ENCODE measurements at places on chromosomes 16 and 17.

DNA sequence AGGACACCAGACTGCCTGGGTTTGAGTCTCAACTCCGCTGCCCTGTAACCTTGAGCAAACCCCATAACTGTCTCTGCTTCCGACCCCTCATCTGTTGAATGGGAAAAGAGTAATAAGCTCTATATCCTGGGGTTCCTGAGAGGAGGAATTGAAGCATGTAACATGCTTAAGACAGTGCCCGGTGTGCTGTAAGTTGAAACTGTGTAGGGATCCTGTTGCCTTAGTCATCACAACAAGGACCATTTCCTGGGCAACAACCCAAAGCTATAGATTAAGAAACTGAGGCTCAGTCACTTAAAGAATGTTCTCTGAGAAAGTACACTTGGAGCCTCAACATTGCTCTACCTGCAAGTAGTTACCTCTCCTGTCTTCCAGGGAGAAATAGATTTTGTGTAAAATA is 23.0 kb downstream of the CDH13 start:
- no peak for DNase-seq

DNA sequence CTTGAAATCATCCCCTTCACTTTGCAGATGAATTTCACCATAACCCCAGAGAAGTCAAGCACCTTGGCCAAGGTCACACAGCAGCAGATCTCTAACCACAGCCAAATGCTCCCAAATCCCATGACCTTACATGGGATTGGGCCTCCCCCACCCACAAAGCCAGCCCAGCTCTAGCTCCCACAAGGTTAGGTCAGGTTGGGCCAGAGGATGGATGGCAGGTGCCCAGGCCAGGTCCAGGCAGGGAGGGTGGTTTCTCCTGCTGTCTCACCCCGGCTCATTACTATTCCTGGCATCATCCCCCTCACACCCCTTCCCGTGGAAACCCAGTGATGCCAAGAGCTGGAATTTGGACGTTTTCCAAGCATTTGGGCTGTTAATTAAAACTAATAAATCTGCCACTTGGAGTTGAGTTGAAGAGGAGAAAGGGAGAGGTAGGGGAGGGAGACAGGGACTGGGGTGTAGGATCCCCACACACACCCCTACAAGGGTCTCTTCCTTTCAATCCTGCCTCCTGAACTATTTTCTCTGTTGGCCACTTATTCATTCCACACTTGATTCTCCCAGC is 181.6 kb downstream of the TMEM132E start:
- DNase-seq: no peak

DNA sequence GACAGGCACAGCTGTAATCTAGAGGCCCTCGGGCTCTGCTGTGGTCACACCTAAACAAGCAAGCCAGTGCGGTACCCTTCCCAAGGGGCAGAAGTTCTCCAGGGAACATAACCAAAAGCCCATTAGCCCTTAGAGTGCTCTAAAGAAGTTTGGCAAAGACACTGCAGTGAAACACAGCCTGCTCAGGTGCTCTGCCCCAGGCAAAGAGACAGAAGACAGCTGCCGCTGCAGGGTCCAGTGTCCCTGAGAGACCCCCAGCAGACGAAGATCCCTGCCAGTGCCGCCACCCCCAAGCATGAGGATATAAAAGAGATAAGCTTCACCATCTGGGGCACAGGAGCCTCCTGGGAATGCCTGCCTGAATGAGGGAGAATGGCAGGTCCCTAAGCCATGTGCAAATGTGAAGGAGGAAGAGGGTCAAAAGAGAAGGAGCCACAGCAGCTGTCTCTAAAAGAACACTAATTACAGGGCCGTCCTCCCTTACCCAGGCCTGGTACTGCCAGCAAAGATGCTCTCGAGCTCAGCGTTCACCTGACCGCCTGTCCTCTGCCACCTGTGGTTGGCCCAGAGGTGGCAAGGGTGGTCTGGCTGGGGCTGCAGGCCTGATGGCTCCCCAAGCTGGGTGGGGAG is 29.7 kb downstream of the CUEDC1 start:
- DNase-seq: peak; percentile 94

- DNase-seq: peak; percentile 66
These were observed 178.6 kb downstream of the NTN1 start for GRCh38 chr17:9199571-9200551.

- DNase-seq: no peak
These were observed 2.4 kb downstream of the NDRG4 start for GRCh38 chr16:58502217-58502921.

DNA sequence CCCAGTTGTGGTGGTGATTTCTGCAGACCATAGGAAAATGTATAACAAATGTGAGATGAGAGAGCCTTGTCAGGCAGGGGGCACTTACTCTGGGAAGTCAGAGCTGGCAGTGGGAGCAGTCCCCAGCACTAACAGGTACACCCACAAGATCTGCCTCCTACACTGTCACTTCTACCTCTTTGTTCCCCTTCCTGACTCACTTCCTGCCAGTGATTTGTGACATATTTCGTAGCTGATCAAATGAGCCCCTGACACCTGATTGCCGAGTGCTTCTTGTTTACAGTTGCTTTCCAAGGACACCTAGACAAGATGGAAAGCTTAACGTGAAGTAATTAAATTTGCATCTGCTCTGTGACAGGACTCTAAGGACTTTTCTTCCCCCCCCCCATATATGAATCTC is 40.5 kb downstream of the FTO start:
- no peak for DNase-seq

GRCh38 chr17:7477392-7478275 is 1.8 kb downstream of the ZBTB4 start:
- DNase-seq: peak; percentile 80

GRCh38 chr16:78364556-78364880 is 265.1 kb downstream of the WWOX start:
- peak; percentile 29 for DNase-seq

DNA sequence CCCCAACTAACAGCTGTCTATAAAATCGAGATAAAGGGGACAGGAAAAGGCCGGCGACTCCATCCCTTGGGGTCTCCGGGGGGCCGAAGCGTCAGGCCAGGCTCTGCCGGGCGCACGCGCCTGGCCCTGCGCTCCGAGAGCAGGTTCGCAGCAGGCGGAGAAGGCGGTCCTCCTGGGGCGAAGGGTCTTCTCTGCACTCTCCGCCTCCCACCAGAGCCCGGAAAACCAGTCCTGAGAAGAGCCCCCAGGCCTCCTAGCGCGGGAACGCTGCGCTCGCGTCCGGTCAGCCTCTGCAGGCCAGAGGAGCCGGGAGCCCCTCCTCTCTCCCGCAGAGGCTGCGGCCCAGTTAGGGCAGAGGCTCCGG is 5.1 kb downstream of the FOXF1 start:
- DNase-seq: no peak

DNA sequence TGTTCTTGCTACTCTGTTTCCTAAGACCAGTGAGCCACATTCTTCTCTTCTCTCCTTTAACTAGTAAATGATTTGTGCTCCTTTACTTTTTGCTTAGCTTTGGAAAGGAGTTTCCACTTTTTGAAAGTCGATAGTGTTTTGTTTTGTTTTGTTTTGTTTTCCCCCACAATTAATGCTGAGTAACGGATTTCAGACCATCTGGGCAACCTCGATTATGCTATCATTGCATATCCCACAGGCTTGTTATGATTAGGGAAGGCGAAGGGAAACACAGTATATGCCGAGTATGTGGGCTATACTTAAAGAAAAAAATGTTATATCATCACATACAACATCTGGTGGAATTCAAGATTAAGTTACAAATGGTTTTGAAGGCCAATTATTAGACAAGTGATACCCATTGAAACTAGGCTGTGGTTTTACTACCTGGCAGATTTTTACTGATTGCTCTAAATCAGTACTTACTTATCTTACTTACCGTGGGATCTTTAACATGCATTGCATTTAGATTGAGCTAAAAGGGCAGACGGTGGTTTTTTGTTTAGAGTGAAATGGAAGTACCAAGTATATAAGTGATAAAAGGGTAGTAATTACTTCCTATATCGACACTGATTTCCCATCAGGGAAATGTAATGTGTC is 361.3 kb upstream of the SOX9 start:
- no peak for DNase-seq

- no peak for DNase-seq
These were observed 24.5 kb upstream of the MTMR4 start for GRCh38 chr17:58538811-58539409.

DNA sequence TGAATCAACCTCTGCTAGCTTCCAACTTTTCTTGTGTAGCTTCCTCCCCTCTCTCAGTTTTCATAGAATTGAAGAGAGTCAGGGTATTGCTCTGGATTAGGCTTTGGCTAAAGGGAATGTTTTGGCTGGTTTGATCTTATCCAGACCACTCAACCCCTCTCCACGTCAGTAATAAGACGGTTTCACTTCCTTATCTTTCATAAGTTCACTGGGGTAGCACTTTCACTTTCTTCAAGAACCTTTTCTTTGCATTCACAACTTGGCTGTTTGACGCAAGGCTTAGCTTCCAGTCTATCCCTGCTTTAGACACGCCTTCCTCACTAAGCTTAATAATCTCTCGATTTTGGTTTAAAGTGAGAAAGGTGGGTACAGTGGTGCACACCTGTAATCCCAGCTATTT is 29.7 kb upstream of the OR1A2 start:
- no peak for DNase-seq

- DNase-seq: no peak
These were observed 6.6 kb upstream of the SETD6 start for GRCh38 chr16:58508671-58509251.

- DNase-seq: no peak
These were observed 93.4 kb upstream of the TMEM132E start for GRCh38 chr17:34485999-34486398.

DNA sequence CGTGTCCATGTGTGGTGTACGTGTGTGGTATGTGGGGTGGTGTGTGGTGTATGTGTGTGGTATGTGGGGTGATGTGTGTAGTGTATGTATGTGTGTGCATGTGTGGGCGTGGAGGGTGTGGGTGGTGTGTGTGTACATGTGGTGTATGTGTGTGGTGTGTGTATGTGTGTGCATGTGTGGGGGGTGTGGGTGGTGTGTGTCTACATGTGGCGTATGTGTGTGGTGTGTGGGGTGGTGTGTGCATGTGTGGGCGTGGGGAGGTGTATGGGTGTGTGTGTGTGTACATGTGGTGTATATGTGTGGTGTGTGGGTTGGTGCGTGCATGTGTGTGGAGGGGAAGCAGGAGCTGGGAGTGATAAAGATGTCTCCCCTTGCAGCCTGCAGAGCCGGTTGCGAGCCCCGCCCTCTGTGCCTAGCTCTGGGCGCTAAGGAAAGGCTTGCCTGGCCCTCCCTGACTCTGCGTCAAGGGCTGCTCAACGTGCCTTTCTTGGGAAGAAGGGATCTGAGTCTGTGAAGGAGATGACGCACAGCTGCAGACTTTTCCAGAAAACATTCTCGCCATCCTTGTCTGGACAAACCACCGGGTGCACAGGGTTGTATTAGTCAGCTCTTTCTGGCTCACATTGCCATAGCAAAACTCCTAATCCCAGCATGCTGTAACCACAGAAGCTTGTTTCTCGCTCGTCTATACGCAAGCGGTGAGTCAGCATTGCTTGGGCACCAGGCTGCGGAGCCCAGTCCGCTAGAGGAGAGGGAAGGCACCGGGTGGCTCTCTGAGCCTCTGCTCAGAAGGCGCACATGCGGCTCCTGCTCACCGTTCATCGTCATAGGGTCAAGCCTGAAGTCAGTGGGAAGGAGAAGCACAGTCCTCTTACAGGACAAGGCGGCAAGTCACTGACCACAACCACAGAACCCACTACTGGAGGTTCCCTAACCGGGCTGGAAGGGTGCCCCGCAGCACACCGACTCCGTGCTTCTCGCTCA is 2.0 kb upstream of the CD300H start:
- peak; percentile 40 for DNase-seq

- DNase-seq: no peak
These were observed 9.5 kb upstream of the UNK start for GRCh38 chr17:75774991-75775668.

GRCh38 chr16:6122401-6122800 is 1024.8 kb upstream of the EEF2KMT start:
- DNase-seq: peak; percentile 69

GRCh38 chr17:35750526-35751395 is 2.3 kb downstream of the GAS2L2 start:
- DNase-seq: no peak

DNA sequence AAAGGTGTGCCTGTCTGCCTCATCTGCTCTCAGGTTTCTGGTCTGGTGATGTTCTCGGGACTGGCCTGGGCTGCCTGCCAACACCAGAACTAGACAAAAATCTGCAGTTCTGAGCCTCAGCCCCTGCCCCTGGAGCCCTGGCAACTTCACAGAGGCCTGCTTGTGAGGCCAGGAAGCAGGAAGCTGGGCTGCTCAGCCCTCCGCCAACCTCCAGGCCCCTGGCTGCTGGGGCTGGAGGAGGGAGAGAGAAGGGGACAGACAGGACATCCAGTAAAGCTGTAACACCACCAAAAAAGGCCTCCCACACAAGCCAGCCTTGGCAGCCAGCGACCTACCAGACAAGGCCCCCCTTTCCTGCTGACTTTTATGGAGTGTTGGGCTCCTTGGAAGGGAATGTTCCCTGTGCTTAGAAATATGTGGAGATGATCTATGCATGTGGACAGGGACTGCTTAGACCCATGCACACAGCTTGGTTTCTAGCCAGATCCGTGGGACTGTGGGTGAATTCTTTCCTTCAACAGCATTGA is 157.6 kb downstream of the XYLT1 start:
- no peak for DNase-seq

GRCh38 chr17:20046629-20047028 is 37.5 kb downstream of the SPECC1 start:
- DNase-seq: no peak

GRCh38 chr17:77679589-77679988 is 278.9 kb upstream of the TNRC6C start:
- DNase-seq: no peak

DNA sequence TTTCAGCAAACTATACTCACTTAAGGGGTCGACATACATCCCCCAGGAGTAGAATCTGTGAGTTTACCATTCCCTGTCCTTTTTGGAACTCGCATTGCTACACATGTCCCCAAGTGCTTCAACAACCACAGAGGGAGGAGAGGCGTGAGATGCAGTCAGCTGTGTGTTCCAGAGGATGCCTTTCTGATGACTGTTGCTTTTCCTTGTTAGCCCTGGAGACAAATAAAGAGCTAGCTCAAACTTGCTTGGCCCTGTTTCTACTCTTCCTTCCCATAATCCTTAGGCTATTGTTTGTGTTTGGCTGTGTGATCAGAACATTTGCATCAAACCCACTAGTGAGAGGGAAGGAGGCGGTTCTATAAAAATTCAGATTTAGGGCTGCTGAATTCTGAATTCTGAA is 264.0 kb downstream of the ENGASE start:
- DNase-seq: no peak

- no peak for DNase-seq
These were observed 79.4 kb downstream of the IRF8 start for GRCh38 chr16:85978291-85978775.

DNA sequence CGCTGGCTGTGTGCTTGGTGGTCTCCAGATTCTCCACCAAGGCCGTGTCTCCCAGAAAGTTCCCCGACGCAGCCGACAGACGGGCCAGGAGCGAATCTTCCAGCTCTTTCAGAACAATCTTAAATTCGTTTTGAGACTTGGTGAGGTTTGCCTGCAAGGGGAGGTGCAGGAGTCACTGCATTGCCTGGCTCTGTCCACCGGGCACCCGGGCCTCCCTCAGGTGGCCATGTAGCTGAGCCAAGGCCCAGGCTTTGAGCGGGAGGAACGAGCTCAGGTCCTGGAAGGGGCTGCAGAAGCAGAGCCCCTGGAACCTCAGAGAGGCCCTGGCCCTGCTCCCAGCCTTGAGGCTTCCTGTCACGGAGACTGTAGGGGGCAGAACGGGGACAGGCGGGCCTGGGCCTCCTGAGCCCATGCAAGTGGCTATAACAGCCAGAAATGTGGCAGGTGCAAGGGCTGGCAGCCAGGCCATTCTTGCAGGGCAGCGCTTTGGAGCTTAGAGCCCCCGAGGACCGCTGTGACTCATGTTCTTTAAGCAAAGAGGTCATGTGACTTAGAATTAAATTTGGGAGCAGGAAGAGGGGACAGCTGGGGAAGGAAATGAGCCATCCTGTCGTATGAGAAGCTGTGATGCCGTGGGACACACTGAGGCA is 72.4 kb downstream of the PGS1 start:
- no peak for DNase-seq

Measured in WERI-Rb-1 (cell line).